ENCODE measurements at places on chromosomes 1 and 21.

- no peak for DNase-seq
These were observed 124.7 kb upstream of the ARHGEF16 start for GRCh38 chr1:3329640-3330281.

- DNase-seq: no peak
These were observed 34.6 kb upstream of the SLC45A1 start for GRCh38 chr1:8283058-8283884.

DNA sequence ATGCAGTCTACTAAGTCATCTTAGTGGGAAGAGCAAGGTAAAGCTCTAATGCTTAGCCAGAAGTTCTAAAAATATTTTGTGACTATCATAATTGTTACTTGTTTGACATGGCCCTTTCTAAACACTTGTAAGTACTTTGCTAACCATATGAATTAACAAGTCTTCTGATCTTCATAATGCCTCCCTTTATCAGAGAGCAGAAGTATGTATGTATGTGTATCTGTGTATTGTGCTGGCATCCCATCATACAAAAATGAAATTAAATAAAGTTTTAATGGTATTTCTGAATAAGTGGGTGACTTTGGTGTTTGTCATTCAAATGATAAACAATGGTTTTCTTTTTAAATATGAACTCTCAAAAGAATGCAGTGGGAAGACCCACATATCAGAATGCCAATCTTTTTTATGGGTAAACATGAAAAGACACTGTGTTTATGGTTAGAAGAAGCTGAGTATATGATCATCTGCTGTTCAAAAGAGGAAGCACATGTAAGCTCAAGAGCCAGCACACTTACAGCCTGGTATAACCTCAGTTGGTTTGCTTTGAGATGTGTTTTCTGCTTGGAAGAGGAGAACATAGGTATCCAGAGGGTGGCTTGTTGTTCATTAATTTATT is 159.6 kb downstream of the CLEC20A start:
- no peak for DNase-seq

- DNase-seq: no peak
These were observed 371.7 kb downstream of the PTPRC start for GRCh38 chr1:199010492-199010891.

- no peak for DNase-seq
These were observed 28.0 kb downstream of the TIAM1 start for GRCh38 chr21:31316072-31316471.

GRCh38 chr21:39661121-39661520 is 48.4 kb downstream of the B3GALT5 start:
- DNase-seq: no peak
